ENCODE measurements at places on chromosomes 11 and 22. TPM values are rescaled to one million over a fixed set of nuclear protein-coding genes. Genes with fewer than 3 reads are reported as not detected.
A peak's percentile ranks its signal among the peaks of the same experiment; 100 is the strongest.

DNA sequence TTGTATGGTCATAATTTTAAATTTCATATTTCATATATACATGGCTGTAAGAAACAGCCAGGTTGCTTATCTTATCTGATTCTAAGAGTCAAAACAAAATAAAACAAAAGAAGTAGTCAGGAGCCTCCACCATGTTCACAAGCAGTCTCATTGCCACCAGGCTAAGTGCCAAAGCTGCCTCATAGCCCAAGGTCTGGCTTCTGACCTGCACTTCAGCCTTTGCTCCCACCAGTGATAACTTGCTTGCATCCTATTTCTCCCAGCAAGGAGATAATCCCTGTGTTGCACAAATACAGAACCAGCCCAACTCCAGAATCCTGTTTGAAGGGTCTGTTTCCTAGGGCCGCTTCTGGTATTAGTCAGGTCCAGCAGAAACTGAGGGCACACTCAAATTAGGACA lies 53.9 kb upstream of the TSKU start:
- no peaks in the 10 kb centered on the region for H3K4me1 ChIP-seq
- no peaks in the 10 kb centered on the region for H3K36me3 ChIP-seq
- no peak overlapping the region for H3K27ac ChIP-seq
- H3K27me3 ChIP-seq, result no peaks in the 10 kb centered on the region

DNA sequence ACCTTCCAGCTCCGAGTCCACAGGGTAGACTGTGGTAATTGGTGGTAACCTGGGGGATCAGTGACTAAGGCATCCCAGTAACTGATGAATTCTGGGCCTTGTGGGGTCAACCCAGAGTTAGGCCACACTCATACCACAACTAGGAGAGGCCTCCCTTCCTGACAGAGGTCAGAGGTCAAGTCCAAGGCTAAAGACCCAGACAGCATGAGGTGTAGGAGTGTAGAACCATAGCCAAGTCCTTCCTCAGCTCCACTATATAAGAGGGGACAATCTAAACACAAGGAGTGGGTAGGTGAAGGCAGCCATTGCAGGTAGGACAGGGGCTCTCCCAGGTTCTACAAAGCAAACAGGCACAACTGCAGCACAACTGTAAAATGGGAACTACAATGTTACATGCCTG lies 4.6 kb downstream of the AP1B1 start:
- no peak overlapping the region for H3K27ac ChIP-seq
- H3K4me3 ChIP-seq, result no peak overlapping the region
- no peaks in the 10 kb centered on the region for H3K27me3 ChIP-seq
- H3K4me1 ChIP-seq, result peaks cover 4% of the 10 kb centered on the region

DNA sequence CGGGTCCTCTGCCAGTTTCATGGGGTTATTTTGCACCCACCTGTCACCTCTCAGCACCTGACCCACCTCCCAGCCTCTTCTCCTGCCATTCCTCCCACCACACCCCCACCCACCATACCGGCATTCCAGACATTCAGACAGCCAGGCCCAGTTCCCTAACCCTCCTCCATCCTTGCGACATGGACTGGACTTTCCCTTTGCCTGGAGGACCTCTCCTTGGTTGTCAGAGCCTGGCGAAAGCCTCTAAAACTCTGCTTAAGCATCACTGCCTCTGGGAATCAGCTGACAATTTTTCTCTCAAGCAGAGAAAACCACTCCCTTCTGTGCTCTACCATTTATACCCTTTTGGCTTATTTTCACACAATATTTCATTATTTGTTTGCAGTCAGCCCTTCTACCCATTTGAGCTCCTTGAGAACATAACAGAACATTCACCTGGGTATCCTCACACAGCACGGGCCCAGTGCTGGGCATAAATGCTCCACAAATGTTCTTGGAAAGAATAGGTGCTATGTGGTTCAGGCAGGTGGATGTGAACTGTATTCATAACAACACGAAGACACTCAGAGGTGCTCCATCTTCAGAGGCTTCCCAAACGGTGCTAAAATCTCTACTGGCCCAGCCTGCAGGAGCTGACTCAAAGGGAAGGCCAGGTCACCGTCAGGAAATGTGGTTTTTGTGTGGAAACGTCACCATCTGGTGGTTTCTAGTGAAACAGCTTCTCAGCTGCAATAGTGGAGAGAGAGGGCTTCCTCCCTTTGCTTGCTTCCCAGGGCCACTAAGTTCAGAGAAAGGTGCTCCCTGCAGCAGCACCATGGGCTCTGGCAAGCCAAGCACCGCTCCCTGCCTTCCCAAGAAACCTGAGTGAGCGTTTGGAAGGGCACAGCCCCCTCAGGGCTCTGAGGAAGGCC lies 10.4 kb downstream of the SPATA19 start:
- no peak overlapping the region for H3K4me3 ChIP-seq
- no peaks in the 10 kb centered on the region for H3K27me3 ChIP-seq
- no peak overlapping the region for H3K27ac ChIP-seq
- DNase-seq, result peak; percentile 82

DNA sequence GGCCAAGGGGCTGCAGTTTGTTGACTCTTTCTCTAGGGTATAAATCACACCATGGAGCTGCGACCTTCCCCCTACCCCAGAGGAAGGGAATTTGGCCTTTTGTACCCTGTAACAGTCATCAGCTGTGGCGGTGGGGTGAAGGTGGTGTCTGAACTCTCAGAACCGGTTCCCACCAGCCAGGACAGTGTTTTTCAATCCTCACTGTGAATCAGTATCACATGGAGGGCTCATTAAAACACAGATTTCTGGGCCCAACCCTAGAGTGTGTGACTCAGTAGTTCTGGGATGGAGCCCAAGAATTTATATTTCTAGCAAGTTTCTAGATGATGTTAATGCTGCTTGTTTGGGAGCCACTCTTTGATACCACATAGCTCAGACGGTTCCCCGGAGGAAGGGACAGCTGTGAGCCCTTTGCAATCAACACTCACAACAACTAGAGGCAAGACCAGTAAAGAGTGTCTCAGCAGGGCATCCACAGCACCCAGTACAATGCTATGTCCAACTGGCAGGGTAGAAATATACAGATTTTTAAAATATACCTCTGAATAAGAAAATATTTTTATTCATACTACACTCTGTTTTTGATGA lies 43.9 kb upstream of the FAT3 start:
- no peaks in the 10 kb centered on the region for H3K36me3 ChIP-seq
- no peak overlapping the region for H3K27ac ChIP-seq
- no peak for DNase-seq
- H3K4me1 ChIP-seq, result peaks cover 9% of the 10 kb centered on the region

DNA sequence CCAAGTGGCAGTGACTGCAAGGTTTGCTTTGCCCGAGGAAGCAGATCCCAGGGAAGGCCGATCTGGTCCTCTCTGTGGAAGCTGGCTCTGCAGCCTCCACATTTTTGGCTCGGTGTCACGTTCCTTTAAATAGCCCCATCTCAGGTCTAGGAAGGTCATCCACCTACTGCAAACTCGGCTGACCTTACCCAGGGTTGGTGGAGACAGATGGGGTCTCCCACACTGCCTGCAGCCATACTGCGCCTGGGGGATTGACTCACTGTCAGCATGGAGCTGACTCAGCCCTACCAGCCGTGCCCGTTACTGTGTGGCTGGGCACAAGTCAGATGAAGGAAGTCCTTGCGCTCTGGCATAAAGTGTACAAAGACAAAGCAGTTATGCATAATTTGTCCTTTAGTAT lies 16.9 kb downstream of the CDPF1 start:
- no peaks in the 10 kb centered on the region for H3K36me3 ChIP-seq
- no peak overlapping the region for H3K4me3 ChIP-seq
- H3K27me3 ChIP-seq, result no peaks in the 10 kb centered on the region
- H3K27ac ChIP-seq, result no peak overlapping the region

DNA sequence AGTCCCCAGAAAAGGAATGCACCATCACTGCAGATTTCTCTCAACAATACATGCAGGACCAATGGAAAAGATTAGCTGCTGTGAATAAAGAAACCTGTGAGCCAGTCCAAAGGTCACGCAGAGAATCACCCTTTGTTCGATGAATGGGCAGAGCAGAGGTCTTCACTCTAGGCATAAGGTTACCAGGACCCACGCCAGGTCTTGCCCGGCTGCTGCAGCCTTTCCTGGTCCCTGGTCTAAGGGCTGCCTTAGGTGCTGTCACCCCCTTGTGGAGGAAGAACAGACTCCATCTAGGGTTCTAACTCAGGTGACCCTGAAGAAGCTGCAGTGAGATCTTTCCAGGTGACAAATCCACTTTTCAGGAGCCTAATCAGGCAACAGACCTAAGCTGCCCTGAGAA lies 29.0 kb upstream of the NAP1L4 start:
- H3K27ac ChIP-seq, result no peak overlapping the region
- DNase-seq, result peak; percentile 81
- no peaks in the 10 kb centered on the region for H3K36me3 ChIP-seq
- H3K4me3 ChIP-seq, result no peak overlapping the region
- H3K27me3 ChIP-seq, result no peaks in the 10 kb centered on the region

- no peak for DNase-seq
- no peaks in the 10 kb centered on the region for H3K36me3 ChIP-seq
- no peak overlapping the region for H3K27ac ChIP-seq
- no peak overlapping the region for H3K4me3 ChIP-seq
These were observed 25.4 kb downstream of the CELSR1 start for GRCh38 chr22:46512039-46512370.

DNA sequence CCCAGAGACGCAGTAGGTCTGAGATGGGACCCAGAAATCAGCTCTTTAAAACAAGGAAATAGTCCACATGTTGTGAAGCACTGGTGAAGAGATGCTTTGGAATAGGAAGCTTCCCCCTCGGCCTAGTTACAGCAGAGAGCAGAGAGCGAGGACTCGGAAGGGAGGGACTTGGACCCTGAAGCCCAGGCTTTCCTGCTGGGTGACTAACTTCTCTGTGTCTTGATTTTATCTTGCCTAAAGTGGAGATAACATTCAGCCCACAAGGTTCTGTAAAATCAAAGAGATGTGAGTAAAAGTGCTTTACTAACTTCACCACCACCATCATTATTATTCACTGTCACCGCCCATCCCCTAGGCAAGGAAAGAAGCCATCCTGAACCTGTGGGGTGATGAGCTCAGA lies 58.4 kb downstream of the THAP12 start:
- H3K27me3 ChIP-seq, result peaks cover 51% of the 10 kb centered on the region
- no peak for DNase-seq

DNA sequence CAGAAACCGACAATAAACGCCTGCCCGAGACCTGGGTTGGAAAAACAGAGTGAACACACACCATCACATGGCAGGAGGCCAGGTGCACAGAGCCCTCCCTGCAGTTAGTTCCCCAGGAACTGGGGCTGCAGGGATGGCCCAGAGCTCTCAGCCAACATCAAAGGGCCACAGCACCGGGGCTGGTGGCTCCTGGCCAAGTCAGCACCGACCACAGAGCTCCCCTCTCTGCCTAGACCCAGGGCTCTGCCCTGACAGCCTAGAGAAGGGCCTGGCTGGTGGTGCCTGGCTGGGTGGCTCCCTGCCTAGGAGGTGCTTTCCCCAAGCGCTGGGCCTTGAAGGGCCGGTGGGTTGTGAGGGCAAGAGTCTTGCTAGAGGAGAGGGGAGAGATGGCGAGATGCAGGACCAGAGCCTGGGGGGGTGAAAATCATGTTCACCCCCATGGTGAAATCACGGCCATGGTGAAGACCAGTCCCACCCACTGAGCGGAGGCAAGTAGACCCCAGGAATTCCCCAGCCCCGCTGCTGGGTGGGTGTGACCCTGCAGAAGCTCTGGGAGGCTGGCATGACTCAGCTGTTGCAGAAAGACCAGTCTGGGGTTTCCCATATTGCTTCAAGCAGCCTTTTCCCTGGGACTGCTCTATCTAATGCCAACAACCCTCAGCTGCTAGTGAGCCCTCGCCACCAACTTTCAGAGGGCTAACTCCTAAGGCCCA lies 7.2 kb upstream of the BID start:
- DNase-seq, result no peak
- H3K4me3 ChIP-seq, result no peak overlapping the region
- no peaks in the 10 kb centered on the region for H3K27me3 ChIP-seq
- H3K36me3 ChIP-seq, result no peaks in the 10 kb centered on the region
- H3K27ac ChIP-seq, result no peak overlapping the region
- no peaks in the 10 kb centered on the region for H3K4me1 ChIP-seq

DNA sequence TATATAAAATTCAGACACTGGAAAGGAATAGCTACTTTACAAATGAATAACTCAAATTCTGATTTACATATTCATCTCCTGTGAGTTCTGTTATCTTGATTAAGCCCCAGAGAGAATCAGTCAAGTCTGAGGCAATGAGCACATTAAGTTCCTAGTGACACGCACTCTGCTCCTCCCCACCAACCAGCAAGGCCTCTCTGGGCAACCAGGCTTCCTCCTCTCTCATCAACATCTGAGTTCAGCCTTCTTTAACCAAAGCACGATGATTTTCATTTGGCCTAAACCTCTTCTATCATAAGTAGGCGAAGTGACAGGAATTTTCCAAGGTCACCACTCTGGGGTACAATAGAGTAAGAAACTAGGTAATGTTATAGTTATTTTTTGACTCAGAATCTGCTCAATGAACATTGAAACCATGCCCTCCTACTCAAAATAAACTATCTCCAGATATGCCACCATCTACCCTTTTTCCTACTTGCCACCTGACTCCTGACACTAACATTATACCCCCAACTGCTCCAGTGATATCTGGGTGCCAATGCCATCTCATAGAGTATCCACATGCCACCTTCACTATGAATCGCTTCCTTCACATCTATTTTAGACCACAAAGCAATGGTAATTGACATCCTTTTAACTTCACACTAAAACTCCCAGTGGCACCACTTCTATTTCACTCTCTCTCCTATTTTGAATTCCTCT lies 114.8 kb downstream of the FAM76B start:
- peak overlapping the region; percentile 60 for H3K27ac ChIP-seq
- DNase-seq, result no peak
- no peaks in the 10 kb centered on the region for H3K27me3 ChIP-seq
- H3K36me3 ChIP-seq, result no peaks in the 10 kb centered on the region

GRCh38 chr22:28205926-28206325 lies 286.9 kb upstream of the PITPNB start:
- no peaks in the 10 kb centered on the region for H3K36me3 ChIP-seq
- no peak overlapping the region for H3K27ac ChIP-seq
- no peak overlapping the region for H3K4me3 ChIP-seq

- H3K4me3 ChIP-seq, result no peak overlapping the region
- no peaks in the 10 kb centered on the region for H3K36me3 ChIP-seq
- peaks cover 8% of the 10 kb centered on the region for H3K4me1 ChIP-seq
- H3K27ac ChIP-seq, result no peak overlapping the region
- no peaks in the 10 kb centered on the region for H3K27me3 ChIP-seq
- DNase-seq, result no peak
These were observed 147.6 kb downstream of the ME3 start for GRCh38 chr11:86524620-86525352.

- H3K27ac ChIP-seq, result no peak overlapping the region
- H3K36me3 ChIP-seq, result no peaks in the 10 kb centered on the region
- peaks cover 19% of the 10 kb centered on the region for H3K4me1 ChIP-seq
- H3K27me3 ChIP-seq, result peaks cover 44% of the 10 kb centered on the region
- no peak overlapping the region for H3K4me3 ChIP-seq
These were observed 93.3 kb downstream of the KCNQ1 start for GRCh38 chr11:2537896-2538724.

GRCh38 chr11:75244052-75244814 lies 3.7 kb downstream of the TPBGL start:
- DNase-seq, result no peak
- peaks cover 17% of the 10 kb centered on the region for H3K4me1 ChIP-seq
- no peak overlapping the region for H3K27ac ChIP-seq
- H3K36me3 ChIP-seq, result no peaks in the 10 kb centered on the region
- no peak overlapping the region for H3K4me3 ChIP-seq
- H3K27me3 ChIP-seq, result peaks cover 62% of the 10 kb centered on the region

The JAM3 gene
- total RNA-seq, result 68.1 TPM

The C11orf16 gene
- total RNA-seq, result not detected

The SSTR3 gene
- 0.53 TPM for total RNA-seq

Measured in neural progenitor cell (in vitro differentiated cells).